ENCODE measurements at places on chromosomes 12 and 14.

DNA sequence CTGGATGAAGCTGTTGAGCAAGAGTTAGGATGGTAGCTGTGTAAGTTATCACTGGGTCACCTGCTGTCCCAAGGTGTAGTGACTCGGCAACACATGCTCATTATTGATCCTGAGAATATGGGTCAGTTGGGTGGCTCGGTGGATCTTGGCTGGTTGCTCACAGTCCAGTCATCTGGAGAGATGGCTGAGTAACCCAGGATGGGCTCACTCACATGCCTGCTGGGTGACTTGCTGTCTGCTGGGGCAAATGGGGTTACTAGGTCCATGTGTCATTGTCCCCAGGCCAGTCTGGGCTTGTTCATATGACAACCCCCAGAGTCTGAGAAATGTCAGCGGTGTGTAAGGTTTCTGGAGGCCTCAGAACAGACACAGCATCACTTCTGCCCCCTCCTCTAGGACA, 69.5 kb downstream of the SLC15A4 start:
- DNase-seq = no peak

DNA sequence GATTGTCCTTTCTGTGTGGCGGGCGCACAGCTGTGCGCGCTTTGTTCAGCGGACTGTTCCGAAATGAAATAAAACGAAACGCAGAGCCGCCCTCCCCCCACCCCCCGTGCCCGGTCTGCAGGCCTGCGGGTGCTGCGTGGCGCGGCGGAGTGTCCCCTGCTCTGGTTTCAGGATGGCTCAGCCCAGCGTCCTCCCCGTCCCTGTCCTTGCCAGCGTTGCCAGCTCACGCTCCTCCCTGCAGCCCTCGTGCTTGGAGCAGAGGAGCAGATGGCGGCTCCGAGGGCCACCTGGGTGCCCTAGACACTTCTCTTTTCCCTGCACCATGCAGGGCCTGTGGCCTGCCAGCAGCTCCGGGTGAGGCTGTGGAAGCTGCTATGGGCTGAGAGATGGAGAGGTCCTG, 17.5 kb upstream of the BEGAIN start:
- no peak for DNase-seq

DNA sequence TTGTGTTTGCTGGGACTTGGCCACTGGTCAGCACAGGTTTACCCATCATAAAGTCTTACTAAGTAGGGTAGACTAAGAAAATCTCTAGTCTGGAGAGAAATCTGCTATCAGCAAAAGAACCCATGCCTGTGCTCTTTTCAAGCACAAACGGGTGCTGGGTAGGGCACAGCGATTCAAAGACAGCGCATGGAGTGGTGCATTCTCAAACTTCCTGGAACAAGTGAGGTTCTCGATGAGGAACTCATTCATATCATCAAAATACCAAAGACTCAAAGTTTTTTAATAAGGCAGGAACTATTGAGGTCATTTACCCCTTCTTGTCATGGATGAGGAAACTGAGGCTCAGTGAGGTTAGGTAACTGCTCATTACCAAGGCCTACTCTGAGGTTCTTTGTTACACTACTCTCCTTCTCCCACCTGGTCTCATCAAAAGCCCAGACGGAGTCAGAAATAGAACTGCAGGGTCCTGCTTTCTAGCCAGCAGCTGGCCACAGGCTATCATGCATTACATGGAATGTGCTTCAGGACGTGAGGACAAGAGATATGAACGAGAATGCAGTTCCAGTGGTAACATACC, 390.3 kb downstream of the ZFP36L1 start:
- no peak for DNase-seq

DNA sequence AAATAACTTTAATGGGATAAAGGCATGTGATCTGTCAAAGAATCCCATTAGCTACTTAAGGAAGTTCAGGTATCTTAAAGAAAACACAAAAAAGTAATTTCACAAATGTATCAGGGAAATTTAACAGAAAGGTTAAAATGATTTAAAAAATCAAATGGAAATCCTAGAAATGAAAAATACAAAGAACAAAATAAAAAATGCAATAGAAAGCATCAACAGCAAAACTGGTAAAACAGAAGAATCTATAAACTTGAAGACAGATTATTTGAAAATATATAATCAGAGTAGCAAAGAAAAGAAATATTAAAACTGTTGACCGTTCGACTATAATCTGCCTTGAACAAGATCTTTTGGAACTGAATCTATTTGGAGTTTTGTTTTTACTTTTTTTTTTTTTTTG, 279.4 kb upstream of the SYT1 start:
- no peak for DNase-seq

DNA sequence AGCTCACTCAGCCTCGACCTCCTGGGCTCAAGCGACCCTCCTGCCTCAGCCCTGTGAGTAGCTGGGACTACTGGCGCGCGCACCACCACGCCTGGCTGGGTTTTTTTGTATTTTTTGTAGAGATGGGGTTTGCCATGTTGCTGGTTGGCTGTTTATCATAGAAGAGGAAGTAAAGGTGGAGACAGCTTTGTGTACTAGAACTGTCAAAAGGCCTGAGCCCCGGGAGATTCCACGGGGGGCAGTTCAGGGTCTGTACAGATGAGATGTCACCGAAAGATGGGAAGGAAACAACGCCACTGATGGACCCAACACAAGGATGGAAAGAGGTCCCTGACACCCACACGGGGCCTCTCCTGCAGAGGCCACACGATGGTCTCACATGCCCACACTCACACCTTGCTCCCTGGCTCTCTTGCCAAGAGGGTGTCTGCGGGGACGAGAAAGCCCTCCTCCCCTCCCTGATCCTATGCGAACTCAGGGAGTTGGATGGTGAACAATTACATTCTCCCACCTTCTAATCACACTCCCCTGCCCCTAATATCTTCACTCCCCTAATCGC, 66.6 kb downstream of the KDM2B start:
- no peak for DNase-seq

DNA sequence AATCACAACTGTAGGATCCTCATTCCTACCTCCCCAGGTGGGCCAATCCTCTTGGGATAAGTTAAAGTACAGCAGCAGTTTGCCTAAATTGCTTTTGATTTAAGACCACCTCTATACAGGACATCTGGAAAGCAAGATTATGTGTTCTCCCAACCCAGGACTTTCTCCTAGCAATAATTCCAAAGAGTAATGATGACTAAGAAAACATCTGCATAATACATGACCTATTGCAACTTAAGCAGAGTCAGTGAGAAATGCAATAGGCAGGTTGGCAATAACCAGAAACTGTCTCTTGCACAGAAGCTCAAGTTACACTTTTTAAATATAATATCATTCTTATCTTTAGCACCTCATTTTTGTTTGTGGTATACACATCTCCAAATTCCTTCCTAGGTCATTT, 275.4 kb downstream of the TRHDE start:
- DNase-seq = no peak
